ENCODE measurements at places on chromosomes 12 and 14.

- no peak for DNase-seq
Measured at GRCh38 chr14:88804035-88804434, 11.3 kb upstream of the EML5 start.

- DNase-seq = no peak
Measured at GRCh38 chr12:93163260-93164036, 214.3 kb upstream of the NUDT4 start.

DNA sequence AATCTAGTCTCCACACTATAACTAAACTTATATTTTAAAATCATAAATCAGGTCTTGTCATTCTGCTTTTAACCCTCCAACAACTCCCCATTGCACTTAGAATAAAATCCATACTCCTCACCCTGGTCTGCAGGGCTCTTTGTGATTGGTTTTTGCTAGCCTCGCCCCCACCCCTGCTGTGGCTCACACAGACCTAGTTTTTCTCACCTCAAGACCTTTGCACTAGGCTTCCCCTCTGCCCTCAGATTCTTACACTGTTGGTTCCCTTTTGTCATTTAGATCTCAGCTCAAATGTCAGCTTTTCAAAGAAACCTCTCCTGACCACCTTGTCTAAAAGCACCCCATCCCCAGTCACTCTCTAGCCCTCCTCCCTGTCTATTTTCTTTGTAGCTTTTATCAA is 10.7 kb upstream of the LHX5 start:
- no peak for DNase-seq

- DNase-seq = no peak
Measured at GRCh38 chr14:22641846-22642245, 2.3 kb downstream of the OR6J1 start.

- DNase-seq = no peak
Measured at GRCh38 chr12:27747111-27747820, 32.8 kb upstream of the KLHL42 start.
